Stimulated activated CD4-positive, alpha-beta T cell treated with anti-CD3 and anti-CD28 coated beads, Interleukin-15, amount 100 ng/mL, for 48 hours (primary cell): ENCODE measurements at places on chromosomes 7 and 10.

DNA sequence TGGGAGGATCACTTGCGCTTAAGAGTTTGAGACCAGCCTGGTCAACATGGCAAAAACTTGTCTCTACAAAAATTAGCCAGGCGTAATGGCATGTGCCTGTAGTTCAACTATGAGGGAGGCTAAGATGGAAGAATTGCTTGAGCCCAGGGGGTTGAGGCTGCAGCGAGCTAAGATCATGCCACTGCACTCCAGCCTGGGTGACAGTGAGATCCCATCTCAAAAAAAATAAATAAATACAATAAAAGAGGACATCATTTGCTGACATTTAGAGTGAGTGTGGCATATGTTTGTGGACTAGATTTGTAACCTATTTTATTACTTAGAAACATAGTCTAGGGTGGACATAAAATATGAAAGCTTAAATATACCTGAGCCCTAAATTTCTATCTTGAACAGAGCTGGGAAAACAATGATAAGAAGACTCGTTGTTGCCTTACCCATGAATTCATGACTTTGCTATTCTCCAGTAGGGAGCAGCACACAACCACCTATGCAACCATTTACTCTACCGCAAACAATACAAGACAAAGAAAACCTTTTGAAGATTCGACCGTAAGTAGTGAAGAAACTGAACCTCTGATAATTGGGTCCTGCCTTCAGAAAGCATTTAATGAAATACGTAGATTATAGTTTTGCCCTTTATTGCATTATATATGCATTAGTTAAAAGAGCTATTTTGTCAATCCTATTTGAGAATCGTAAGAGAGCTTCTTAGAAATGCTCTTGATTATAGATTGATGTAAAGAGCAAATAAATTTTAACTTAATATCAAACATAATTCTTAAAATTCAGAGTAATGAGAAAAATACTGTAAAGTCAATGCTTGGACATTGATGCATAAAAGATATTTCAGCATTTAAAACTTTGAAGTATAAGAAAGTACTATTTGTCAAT is 83.5 kb downstream of the GNAT3 start:
- no peak for DNase-seq

GRCh38 chr10:73850863-73851461 is 23.4 kb downstream of the CAMK2G start:
- no peak for DNase-seq

- DNase-seq: no peak
Measured at GRCh38 chr7:119228482-119228881, 1004.0 kb downstream of the ANKRD7 start.

- DNase-seq: no peak
Measured at GRCh38 chr10:78899996-78900714, 168.6 kb upstream of the ZMIZ1 start.

GRCh38 chr7:22771872-22772228 is 44.9 kb downstream of the IL6 start:
- DNase-seq: no peak

GRCh38 chr10:23442936-23443335 is 4.1 kb downstream of the OTUD1 start:
- no peak for DNase-seq

DNA sequence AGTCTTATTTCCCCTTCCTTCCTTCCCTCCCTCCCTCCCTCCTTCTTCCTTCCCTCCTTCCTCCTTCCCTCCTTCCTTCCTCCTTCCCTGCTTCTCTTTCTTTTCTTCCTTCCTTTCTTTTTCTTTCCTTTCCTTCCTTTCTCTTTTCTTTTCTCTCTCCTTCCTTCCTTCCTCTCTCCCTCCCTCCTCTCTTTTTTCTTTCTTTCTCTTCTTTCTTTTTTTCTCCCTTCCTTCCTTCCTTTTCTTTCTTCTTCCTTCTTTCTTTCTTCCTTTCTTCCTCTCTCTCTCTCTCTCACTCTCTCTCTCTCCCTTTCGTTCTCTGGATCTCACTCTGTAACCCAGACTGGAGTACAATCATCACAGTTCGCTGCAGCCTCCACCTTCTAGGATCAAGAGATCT is 6.2 kb downstream of the TMEM130 start:
- no peak for DNase-seq

DNA sequence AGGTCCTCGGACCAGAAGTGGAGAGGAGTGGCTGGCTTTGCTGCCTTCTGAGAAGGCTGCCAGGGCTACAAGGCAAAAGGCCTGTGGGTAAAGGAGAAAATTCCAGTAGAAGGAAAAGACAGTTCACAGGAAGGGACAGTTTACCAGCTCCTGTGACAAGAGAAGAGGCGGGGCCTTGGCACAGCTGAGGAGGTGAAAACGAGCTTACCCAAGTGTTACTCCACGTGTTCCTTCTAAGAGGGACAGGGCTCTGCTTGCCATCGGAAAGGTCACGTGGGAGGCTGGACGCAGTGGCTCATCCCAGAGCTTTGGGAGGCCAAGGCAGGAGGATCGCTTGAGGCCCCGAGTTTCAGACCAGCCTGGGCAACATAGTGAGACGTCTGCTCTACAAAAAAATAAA is 129.4 kb upstream of the ZNF746 start:
- no peak for DNase-seq

DNA sequence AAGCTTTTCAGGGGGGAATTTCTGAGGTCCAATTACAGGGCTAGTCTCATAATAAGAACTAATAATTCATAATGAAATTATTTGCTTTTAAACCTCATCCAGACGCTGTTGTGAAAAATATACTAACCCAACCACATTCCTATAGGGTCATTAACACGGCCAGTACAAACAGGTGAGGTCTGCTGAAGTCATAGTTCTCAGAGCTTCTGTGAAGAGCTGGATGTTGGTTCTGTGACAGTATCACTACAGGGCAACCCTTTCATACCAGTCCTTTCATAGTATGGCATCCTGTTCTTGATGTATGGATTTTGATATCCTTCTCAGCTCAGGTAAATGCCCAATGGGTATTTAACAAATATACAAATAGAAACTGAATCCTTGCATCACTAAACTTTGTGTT is 62.3 kb upstream of the FAM133B start:
- DNase-seq: no peak

DNA sequence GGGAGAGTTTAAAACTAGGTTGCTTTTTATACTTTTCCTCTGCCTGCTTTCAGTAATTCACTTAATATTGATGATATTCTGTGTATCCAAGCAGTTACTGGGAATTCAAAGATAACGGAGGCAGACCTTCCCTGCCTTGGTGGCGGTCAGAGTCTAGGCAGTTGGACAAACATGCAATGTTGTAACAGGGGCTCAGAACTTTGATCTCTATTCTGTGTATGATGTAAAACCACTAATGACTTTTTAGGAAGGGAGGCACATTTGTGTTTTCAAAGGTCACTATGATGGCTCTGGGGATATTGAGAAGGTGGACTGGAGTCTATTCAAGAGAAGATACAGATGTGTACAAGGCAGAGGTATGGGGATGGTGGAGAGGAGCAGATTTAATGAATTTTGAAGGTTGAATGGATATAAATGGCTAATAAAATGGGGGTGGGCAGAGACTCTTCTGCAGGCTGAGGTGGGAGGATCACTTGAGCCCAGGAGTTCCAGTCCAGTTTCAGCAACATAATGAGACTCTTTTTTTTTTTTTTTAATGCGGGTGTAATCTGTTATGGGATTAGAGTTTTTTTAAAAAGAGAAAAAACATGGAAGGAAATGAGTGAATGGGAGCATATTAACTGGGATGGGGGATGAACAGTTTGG is 5.7 kb upstream of the PON2 start:
- DNase-seq: no peak

DNA sequence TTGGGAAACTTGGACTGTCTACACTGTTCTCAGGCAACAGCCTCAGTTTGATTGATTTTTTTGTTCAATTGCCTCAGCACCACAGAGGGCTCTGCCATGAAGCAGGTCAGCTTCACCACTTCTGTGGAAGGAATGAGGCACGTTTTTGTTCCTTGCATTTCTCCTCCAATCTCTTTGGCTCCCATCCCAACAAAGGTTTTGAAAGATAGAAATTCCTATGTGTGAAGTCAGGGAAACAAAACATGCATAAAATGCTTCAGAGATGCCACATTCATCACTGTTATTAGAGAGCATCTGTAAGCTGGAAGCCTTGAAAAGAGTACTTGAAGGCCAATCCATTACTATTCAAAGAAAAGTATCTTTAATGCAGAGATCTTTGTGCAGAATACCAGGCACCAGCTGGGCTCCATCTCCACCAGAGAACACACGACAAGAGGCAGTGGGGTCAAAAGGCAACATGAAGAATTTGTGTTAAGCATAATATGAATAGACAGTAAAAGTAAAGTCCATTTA is 249.1 kb upstream of the LYZL1 start:
- no peak for DNase-seq

DNA sequence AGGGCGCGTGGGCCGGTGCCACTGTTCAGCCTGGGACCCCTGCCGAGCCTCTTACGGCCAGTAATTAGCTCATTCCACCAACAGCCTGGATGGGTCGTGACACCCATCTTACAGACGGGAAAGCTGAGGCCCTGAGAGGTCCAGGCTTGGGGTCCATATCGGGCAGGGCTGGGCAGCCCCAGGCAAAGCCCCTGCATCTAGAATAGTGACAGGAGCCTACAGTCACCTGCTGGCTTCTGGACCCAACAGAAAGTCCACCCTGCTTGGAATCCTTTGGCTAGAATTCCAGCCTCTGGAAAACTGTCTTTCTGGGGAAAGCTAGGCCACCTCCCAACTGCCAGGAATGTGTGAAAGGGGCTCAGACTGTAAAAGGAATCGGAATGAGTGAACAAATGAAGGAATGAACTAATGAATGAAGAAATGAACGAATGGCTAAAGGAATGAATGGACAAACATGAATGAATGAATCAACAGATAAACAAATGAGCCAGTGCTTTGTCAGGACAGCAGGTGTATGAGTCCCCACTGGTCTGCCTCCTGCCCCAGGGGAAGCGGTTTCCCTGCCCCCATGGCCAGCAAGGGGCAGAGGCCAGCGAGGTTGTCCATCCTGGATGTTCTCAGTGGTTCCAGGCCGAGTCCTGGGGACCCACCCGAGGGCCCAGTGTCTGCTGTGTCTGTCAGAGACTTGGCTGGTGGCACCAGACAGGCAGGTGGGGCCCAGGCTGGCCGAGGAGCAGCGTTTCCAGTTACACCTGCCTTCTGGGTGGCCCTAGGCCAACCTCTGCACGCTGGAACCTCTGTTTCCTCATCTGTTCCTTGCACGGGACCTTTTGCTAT is 24.1 kb upstream of the PDGFA start:
- DNase-seq: no peak

- DNase-seq: no peak
Measured at GRCh38 chr10:82942286-82943099, 1067.5 kb downstream of the NRG3 start.

DNA sequence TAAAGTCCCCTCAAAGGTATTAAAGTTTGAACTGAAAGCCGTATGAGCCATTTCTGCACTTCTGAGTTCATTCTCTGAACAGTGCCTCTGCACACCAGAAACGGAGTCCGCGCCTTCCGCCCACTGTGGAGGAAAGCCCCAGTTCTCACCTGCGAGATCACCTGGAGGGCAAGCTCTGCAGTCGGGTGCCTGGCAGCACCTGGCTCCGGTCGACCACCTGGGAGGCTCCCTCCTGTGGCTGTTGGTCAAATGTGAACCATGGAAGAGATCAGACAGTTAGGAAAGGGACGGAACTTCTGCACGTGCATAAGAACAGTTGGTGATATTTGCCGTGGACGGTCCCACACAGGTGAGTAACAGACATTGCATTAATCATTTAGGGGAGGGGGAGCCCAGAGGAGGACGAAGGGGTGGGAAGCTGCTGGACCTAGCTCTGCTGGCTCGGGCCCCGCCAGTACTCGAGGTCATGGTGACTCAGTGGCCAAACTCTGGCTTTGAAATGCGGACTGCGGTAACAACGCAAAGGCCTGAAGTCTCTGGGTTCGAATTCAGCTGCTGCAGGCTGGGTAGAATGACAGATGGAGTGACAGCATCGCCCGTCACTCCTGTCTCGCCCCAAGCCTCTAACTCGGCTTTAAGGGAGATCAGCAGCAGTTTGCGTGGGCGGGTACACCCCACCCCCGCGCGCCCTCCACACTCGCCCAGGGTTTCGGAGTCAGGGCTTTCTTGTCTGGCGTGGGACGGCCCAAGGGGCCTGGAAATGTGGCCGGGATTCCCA is 1.7 kb upstream of the DPYSL4 start:
- DNase-seq: no peak

GRCh38 chr7:132185150-132185549 is 391.1 kb downstream of the PLXNA4 start:
- DNase-seq: no peak

DNA sequence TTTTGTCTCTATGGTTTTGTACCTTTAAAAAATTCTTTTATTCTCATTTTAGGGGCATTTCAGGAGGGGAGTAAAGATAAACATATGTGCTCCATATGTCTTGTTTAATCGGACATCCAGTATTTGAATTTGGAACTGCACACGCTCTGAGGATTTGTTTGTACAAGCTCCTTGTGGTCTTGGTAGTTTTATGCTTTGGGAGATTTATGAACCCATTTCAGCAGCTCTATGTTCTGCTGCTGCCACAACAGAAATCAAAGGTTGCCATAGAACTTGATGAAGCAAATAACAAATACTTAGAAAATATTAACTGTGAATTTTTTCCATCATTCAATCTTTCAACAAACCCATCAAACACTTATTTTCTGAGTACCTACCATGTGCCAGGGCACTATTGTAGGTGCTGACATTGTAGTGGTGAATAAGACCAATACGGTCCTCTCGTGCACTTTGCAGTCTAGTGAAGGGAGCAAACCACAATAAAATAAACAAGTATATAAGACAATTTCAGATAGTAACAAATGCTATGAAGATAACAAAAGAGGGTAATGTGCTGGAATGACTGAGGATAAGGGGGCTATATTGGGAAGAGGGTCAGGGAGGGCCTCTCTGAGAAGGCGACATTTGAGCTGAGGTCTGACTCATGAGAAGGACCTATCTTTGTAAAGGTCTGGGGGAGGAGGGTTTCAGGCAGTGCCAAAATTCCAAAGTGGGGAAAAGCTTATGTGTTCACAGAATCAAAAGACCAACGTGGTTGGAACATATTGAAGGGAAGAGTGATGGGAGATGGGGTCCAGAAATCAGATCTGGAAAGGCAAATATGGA is 30.4 kb downstream of the MYPN start:
- no peak for DNase-seq

GRCh38 chr7:136845899-136846465 is 22.5 kb upstream of the CHRM2 start:
- DNase-seq: no peak

DNA sequence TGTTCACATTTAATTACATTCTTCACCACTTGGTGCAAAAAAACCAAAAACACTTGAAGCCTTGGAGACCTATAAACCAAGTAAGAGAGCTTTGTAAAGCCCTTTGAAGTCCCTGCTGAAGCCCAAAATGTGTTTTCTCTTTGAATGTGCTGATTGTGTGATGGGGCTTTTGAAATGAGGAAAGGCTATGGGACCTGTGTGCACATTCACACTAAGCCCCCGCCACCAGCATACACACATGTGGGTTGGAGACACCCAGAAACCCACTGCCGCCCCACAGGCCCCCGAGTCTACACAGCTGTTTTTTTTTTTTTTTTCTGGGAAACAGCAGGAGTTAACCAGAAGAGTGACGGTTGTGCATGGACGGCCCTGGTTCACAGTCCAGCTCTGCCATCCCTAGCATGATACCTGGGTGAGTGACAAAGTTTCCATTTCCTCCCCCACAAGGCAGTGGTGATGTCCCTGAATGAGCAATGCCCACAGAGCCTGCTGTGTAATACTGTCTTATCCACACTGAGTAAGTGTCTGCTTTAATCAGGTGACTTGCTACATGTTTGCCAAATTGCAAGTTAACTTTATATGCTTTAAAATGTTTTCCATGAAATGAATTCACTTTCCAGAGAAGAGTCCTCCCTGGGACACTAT is 154.6 kb upstream of the GDF10 start:
- DNase-seq: no peak

GRCh38 chr10:114315566-114316420 is 76.7 kb downstream of the VWA2 start:
- no peak for DNase-seq
